IMR-90 (cell line): ENCODE measurements at places on chromosomes 4 and X. TPM values are rescaled to one million over a fixed set of nuclear protein-coding genes. Genes with fewer than 3 reads are reported as not detected.

DNA sequence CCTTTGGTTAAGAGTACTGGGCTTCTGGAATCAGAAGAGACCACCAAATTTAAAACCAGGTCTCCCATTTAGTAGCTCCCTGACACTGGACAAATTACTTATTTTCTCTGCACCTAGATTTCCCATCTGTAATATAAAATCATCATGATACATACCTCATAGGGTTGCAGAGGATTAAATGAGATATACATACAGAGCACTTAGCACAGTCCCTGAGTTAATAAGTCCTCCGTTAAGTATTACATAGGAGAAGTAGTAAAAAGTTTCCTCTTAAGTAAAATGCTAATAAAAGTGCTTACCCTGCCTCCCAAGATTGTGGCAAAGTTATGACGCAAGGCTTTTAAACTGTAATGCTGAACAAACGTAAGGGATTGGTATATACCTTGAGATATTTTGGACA lies 539 bp upstream of the CHIC1 start:
- no peak for DNase-seq

DNA sequence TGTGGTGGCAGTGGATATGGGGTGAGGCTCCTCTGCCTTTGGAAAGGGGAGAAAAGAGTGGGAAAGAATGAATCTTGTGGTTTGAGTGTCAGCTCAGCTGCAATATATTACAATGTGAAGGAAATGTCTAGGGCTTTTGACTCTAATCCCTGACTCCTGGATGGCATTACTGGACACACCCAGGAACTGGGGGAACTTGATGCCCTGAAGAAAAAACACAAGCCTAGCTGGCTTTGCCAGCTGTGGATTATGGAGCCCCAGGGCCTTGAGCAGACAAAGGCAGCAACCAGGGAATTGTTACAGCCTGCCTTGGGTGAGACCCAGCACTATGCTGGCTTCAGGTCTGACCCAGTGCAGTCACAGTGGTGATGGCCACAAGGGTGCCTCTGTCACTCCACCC lies 57.1 kb upstream of the CYSLTR1 start:
- DNase-seq = no peak

- no peak for DNase-seq
These were observed 127.0 kb upstream of the CASK start for GRCh38 chrX:42050345-42050744.

FAM9C gene
- total RNA-seq = not detected in 2 replicates

TEX13A gene
- total RNA-seq = not detected in 2 replicates

DRP2 gene
- total RNA-seq = 6.9 and 7.0 TPM in 2 replicates

TEX13D gene
- not detected in 2 replicates for total RNA-seq

ATRX gene
- total RNA-seq = 73.8 and 96.1 TPM in 2 replicates
